Calu3 (cell line): ENCODE measurements at places on chromosomes 7 and 10. TPM values are rescaled to one million over a fixed set of nuclear protein-coding genes. Genes with fewer than 3 reads are reported as not detected.

GRCh38 chr7:184294-185264 is 7.8 kb upstream of the FAM20C start:
- DNase-seq: no peak

- DNase-seq: no peak
Measured at GRCh38 chr10:46236941-46237681, 49.7 kb upstream of the ANTXRL start.

Gene NPTX2
- total RNA-seq: not detected in 2 replicates

DNA sequence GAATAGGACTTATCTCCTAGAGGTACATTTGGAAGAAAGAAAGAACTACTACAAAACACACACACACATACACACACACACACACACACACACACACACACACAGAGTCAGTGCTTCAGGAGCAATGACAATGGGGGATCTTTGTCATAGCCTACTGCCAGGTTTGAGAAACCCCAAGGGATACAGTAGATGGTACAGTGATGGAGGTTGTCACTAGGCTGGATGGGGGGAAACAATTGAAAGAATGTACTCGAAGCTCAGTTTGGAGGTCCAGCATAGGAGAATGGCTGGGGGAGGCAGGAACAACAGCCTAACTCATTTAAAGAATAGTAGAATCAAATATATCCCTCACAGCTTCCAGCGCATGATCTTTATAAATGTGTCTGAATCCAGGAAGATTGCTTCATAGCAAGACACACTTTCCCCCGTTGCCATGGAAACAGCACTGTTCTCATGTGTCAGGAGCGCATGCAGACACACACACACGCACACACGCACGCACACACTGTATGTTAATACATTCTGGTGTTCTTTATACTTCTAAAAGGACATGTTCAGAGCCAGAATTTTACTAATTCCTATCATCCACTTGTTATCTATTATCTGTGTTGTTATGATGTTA is 32.6 kb upstream of the ZNRF2 start:
- no peak for DNase-seq

DNA sequence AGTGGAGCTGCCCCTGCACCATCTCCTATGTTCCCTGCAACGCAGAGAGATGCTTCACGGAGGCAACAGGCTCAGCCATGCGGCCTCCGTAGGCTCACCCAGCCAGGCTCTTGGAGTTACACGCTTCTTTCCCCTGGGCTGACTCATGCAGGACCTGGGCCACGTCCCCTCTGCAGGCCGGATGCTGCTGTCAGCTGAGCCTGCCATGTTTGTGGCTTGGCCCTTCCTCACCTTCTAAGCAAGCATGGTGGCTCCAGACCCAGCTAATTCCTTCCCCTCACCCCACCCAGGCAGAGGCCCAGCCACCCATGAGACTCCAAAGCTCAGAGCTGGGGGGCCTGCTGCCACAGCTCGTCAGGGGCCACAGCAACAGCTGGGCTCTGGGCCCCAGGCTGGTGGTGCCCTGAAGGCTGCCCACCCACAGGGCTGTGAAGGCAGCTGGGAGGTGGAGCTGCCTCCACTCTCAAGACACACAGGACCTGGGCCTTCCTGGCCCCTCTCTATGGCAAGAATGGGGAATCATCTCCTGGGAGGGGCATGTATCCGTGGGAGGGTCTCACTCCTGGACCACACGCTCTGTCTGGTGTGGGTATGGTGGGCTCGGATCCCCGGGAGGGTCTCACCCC is 219.6 kb downstream of the ELFN1 start:
- DNase-seq: no peak

- no peak for DNase-seq
Measured at GRCh38 chr7:150838965-150839650, 13.2 kb upstream of the AOC1 start.

- DNase-seq: peak; percentile 37
Measured at GRCh38 chr10:55668326-55668922, 692.6 kb downstream of the ZWINT start.

Gene LRRC61
- 14.6 and 22.5 TPM in 2 replicates for total RNA-seq

DNA sequence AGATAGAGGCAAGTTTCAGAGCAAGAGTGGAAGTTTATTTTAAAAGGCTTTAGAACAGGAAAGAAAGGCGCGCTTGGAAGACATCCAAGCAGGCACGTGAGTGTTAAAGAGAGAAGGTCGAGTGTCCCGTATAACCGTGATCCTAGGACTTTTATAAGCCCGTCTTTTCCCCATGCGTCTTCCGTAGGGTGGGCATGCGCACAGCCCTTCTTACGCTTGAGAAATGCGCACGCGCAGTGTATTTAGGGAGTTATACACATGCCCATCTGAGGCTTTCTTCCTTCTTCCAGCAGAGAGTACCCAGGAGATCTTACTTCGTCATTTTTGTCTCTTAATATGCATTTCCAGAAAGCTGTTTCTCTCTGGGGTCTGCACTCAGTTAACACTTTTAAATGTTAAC is 52.4 kb downstream of the CALD1 start:
- DNase-seq: no peak

- DNase-seq: no peak
Measured at GRCh38 chr7:117975476-117975875, 102.2 kb upstream of the CTTNBP2 start.

DNA sequence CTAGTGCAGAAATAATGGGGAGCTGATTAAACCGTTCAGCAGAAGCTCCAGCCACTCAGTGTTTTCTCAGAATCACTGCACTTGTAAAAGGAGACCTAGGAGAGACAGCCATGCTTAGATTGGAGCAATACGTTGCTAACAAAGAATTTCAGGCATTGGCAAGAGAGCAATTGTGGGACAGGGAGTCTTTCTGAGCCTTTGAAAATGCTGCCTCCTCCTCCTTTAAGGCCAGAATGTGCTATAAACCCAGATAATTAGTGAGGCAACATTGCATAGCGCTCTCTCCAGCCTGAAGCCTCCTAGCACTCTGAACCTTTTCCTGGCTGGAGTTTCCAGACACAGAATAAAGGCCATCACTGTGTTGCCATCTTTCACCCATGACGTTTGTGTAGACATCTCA is 18.5 kb upstream of the PTPRN2 start:
- no peak for DNase-seq

DNA sequence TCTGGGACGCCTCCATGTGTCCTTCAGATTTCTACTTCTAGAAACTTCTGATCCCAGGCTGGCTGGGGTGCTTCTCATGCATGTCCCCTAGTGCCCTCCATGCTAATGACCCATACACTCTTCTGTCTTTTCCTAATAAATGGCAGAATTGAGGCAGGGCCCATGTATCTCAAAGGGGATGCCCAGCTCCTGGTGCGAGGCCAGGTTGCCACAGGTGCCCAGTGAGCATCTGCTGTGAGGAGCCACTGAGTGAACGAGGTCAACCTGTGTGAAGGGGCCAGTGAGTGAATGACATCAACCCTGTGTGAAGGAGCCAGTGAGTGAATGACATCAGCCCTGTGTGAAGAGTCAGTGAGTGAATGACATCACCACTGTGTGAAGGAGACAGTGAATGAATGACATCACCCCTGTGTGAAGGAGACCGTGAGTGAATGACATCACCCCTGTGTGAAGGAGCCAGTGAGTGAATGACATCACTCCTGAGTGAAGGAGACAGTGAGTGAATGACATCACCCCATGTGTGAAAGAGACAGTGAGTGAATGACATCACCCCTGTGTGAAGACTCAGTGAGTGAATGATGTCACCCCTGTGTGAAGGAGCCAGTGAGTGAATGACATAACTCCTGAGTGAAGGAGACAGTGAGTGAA is 478.9 kb downstream of the PTPRN2 start:
- no peak for DNase-seq

Gene SLC37A3
- 62.5 and 65.2 TPM in 2 replicates for total RNA-seq

DNA sequence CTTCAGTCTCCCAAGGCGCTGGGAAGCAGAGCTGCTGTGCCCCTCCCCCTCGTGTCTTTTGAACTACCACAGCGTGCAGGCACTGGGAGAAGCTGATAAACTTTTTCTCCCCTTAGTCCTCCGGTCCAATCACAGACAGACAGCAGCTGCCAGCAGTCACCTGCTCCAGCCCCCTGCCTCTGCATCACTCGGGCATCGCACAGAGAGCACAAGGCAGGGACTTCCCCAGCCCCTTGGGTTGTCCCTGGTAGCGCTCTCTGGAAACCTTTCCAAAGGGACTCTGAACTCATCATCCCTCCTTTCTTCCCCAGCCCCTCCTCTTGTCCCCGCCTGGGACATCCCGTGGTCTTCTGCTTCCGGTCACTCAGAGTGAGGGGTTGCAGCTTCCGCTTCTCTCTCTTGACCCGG is 1.4 kb upstream of the NEUROG3 start:
- no peak for DNase-seq

GRCh38 chr10:58754469-58755339 is 242.0 kb downstream of the BICC1 start:
- DNase-seq: no peak

DNA sequence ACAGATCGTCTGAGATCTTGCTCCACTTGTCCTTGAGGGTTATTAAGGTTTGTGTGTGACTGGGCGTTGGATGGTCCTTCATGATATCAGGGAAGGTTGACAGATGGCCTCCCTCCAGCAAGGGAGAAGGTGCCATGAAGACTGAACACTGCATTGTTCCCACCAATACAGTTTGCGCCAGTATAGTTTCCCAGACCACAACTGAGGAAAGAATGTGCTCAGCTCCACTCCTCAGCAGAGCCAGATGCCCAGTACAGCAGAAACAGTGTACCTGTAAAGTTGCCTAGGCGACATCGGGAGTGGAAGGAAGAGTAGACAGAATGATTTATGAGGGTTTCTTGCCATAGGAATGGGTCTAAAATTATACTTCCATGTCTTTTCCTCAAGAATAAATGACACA is 137.5 kb downstream of the ST7 start:
- DNase-seq: no peak
